ENCODE measurements at places on chromosomes 12 and 14.

GRCh38 chr12:93387780-93388179, 10.1 kb downstream of the NUDT4 start:
- no peak for DNase-seq

DNA sequence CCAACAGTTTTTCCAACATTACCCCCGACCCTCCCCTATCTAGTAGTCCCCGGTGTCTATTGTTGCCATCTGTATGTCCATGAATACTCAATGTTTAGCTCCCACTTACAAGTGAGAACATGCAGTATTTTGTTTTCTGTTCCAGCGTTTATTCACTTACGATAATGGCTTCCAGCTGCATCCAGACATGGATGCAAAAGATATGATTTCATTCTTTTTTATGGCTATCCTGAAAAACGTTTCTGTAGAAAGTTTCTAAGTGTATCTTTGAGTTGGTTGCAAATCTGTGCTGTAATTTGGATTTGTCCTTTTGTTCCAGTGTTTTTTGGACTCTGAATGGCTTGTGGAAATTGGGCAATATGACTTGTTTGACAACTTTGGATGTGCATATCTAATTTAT, 11.7 kb downstream of the SP1 start:
- DNase-seq = no peak

DNA sequence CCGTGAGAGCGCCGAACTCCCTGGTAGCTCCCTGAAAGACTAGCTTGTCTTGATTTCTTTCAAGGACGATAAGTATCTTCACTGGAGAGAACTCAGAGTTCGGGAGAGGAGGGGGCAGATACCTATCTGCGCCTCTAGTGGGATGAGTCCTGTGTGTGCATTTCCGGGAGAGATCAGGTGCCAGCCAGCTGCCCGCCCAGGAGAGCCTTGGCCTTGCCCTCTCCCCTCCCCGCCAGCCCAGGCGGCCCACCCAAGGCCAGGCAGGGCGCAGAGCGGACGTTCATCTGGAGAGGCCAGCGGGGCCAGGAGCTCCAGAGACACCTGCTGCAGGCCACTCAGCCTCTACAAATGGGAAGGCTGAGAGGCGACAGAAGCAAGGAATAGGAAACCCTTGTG, 1.0 kb downstream of the CD9 start:
- peak; percentile 66 for DNase-seq

- DNase-seq = no peak
These were observed 107.6 kb downstream of the PLEKHG7 start for GRCh38 chr12:92810370-92810769.

DNA sequence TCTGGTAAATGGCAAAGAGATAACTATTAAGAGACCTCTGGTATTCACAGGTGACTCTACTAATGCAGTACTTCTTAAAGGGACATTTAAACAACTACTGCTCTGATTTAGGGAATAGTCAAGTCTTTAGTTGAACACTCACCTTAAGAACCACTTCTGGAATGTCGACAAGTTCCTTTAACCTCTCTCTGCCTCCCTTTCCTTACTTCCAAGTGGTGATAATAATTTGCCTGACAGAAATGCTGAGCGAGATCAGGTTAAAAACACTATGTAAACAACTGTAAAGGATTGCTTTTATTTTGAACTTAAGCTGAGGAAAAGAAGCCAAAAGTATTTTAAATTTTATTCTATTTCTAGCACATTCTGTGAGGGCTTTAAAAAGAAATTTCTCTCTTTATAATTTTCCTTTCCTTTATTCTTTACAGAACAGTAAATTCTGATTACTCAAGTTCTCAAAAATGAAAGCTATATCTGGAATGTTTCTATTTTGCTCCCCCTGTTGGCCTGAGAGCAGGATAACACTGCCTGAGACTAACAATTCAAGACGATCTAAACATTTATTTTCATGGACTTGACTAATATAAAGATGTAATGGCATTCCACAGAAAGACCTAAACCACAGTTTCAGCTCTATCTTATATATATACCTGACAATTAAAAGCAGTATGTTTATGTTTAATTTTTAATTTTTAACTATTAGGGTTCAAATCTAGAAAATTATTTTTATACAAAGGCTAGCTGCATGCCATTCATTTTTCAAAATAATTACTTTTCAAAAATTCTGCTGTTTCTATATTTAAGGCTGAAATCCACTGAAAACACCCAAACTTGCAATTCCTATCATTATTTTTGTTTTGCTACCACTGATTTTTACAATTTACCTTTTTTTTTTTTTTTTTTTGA, 29.2 kb downstream of the ZCCHC8 start:
- DNase-seq = no peak

Measured in right kidney (tissue), 9 donors.